ENCODE measurements at places on chromosomes 3 and 15.

DNA sequence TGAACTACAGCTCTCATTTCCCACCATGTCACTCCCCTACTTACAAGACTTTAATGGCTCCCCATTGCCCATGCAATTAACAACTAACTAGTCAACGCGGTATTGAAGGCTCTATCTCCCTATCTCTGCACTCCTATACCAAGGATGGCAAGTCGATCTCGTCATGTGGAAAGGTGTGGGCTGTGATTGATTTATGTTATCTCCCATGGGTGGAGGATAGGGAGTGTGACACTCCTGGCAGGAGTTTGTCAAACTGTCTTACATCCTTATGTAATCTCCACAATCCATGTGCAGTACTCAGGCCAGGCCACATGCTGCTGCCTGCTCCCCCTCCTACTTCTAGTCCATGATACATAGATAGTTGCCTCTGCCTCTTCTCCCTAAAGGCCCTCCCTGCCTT lies 3.2 kb upstream of the RORA start:
- no peak for DNase-seq

- no peak for DNase-seq
Measured at GRCh38 chr3:72488738-72489035, 359.6 kb downstream of the SHQ1 start.

- no peak for DNase-seq
Measured at GRCh38 chr3:161927131-161927530, 430.5 kb downstream of the OTOL1 start.

GRCh38 chr3:197298945-197299854 lies 788 bp upstream of the DLG1 start:
- DNase-seq: peak; percentile 75

GRCh38 chr15:67174864-67175573 lies 79.4 kb downstream of the AAGAB start:
- DNase-seq: peak; percentile 98

DNA sequence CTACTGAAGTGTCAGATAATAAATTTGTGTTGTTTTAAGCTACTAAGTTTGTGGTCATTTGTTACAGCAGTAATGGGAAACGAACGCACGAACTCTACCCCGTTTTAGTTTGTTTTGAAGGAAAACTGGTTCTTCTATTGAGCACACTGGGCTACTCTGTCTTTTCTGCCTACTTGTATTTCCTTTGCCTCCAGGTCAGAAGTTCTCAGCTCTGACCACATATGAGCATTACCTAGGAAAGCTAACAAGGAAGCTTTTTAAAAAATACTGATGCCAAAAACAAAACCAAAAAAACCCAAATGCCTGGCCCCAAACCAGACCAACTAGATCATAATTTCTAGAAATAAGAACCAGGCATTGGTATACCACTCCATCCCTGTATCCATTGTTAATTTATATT lies 156.6 kb upstream of the TNIK start:
- DNase-seq: no peak

DNA sequence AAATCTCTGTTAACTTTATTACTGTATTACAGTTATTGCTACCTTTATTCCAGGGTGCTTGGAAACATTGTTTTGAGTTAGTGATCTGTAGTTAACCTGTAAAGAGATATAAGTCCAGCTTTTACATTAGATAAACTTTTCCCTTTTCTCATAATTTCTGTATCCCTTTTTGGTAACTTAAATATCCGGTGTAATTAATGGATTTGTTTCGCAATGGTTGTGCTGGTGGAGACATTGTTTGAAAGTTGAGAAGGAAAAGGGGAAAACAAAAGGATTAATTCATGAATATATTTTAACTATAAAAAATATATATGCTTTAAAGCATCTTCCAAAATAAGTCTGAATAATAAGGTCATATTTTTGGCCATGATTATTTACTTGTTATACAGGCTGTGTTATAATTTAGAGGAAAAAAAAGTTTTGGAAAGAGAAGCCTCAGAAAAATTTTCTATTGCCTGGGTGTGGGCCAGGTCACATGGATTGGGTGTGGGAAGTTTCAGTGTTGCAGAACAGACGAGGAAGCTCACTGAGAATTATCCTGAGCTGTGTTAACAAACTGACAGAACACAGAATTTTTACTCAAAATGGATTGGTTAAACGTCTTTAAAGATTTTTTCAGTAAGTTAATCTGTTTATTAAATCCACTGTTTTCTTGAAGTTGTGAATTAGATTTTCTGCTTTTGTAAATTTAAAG lies 27.7 kb upstream of the IL20RB start:
- peak; percentile 37 for DNase-seq

GRCh38 chr3:11717301-11717700 lies 73.6 kb upstream of the VGLL4 start:
- peak; percentile 15 for DNase-seq

- DNase-seq: no peak
Measured at GRCh38 chr15:46696281-46696680, 1021.0 kb upstream of the SEMA6D start.

DNA sequence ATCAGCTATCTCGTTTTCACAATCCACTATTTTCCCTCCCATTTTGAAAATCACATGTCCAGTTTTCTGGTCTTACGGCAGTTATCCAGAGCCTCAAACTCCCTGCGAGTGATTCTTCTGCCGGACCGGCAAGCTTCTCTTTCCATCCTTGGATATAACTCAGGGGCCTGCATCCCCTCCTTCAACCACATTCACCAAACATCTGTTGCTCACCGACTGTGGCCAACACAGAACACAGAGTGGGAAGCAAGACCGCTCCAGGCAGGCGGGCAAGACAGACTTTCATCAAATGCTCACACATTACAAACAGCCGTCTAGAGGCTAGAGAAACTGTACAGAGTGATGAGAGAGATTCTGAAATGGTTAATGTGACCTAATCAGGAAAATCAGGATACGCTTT lies 7.6 kb upstream of the SLC12A8 start:
- DNase-seq: no peak
